Mucosa of descending colon (tissue), 3 donors: ENCODE measurements at places on chromosomes 1 and 21. TPM values are rescaled to one million over a fixed set of nuclear protein-coding genes. Genes with fewer than 3 reads are reported as not detected.

DNA sequence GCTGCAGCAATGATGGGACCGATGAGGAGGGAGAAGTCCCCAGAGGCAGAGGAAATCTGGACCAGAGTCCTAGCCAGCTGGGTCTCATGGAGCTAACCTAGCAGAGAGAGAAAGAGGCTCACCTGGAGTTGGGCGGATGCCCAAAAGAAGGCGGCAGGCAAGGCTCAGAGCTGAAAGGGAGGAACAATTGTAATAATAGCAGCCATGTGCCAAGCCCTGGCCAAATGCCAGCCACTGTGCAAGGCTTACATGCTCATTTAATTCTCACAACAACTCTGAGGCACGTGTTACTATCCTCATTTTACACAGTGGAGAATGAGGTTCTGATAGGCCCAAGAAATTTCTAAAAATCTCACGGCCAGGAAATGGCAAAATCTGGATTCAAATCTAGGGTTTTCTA lies 50.0 kb upstream of the ZNF648 start:
- peak; percentile 47 for DNase-seq

CYP4X1 gene
- 0.75 TPM for total RNA-seq

DDR2 gene
- 28.0 TPM for total RNA-seq

- DNase-seq: no peak
Measured at GRCh38 chr1:69404486-69404885, 163.2 kb upstream of the LRRC7 start.

C1QTNF12 gene
- 36.5 TPM for total RNA-seq

SLC22A15 gene
- total RNA-seq: 2.4 TPM

GRCh38 chr21:44727321-44727720 lies 15.9 kb upstream of the TSPEAR start:
- no peak for DNase-seq

GRCh38 chr1:10771789-10772188 lies 24.7 kb downstream of the CASZ1 start:
- peak; percentile 47 for DNase-seq

GRCh38 chr1:18539171-18539570 lies 58.4 kb downstream of the KLHDC7A start:
- DNase-seq: no peak

TMED5 gene
- 45.7 TPM for total RNA-seq

ETV3L gene
- not detected for total RNA-seq

LRRC3 gene
- 2.1 TPM for total RNA-seq

DNA sequence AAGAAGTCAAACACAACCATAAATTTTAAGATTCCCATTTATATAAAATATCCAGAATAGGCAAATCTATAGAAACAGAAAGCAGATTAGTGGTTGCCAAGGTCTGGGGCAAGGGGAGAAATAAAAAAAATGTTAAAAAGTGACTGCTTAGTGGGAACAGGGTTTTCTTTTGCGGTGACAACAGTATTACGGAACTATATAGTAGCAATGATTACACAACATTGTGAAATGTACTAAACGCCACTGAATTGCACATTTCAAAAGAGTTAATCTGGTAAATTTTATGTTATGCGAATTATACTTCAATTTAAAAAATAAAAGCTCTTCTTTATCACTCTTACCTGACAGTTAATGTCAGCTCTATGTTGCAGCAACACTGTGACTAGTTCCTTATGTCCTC lies 105.2 kb downstream of the ACBD6 start:
- no peak for DNase-seq

DNA sequence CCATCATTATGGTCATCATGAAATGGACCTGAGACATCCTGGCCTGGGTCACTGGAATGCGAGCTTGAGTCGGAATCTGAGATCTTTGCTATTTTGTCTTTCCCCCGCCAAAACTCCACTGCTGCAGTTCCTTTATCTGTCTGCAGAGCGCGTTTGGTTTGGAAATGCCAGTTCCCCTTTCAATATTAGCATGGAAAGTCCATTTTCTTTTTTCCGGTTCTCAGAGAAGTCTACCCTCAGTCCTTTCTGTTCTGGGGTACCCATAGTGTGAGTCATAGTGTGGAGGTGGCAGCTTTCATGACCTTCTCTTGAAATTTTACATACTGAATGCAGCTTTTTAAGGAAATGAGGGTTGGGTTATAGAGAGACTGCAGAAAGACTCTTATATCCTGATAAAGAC lies 14.6 kb downstream of the CACNA1E start:
- DNase-seq: no peak

DNA sequence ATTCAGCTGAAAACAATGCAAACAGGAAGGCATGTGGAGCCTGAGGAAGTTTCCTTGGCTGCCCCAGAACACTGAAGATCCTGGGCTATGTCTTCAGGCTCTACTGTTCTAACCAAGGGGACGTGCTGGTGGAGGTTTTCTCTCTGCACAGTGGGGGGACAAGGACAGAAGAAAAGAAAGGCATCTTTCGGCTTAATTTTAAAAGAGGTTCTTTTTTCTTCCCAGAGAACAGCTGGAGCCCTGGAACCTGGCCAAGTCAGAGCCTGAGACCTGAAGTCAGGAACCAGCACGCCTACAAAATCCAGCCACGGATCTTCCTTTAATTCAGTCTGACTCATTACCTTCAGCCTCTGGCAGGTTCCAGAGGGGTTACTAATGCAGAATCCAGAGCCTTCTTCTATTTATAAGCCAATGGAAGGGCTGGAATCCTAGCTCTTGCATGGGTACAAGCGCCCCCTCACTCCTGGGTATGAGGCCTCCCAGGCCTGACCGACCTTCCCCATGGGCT lies 19.8 kb downstream of the CTNNBIP1 start:
- no peak for DNase-seq

DNA sequence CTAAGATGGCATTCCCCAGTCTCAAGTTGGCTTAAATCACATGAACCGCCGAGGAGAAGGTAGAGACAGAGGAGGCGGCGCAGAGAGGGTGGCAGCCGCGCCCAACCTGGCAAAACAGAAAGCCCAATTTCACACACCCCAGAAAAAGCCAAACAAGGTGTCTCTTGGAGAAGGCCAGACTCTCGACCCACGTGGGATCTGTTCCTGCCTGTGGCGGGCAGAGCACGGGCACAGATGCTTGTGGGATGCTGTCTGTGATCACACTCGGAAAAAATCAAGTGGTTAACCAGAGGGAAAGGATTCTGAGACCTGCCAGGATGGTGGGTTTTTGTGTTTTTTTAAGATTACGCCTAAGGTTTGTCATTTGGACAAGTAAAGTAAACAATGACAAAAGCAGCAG lies 80.7 kb downstream of the MRPL37 start:
- no peak for DNase-seq

FCRL4 gene
- total RNA-seq: 0.09 TPM

DNA sequence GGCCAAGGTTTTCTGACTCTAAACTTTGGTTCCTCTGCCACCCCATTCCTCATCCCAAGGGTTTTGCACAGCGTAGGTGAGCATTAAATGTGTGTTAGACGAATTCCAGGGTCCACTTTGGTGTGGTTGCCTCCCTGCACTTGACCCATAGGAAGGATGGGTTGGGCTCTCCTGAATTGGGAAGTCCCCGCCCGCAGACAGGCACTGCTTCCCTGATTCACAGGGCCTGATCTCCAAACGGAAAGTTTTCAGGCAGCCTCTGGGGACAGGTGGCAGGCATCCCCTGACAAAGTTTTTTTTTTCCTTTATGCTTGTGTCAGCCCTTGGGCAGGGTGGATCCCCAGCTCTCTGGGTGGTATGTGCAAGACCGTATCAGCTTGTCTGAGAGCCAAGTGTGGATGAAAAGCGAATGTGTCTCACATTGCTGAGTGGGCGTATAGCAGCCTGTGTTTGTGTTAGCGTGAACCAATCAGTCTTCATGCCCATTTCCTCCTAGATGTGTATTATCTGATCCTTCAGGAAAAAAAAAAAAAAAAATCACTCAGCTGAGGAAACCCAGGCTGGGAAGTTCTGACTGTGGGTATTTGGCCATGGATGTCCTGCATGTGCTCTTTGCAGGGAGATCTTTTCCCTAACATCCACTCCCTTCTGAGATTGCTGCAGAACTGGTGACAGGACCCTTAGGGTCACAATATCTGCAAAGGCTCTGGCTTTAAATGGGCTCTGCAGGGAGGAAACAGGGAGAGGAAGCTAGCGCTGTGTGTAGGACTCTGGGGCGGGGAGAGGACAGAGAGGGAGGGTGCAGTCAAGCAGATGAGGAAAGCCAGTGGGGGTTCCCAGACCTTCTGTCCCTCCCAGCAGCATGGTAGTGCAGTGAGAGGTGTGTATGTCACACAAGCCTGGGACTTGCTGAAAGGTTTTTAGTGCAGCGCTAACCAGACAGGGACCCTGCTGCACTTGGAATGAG lies 42.2 kb upstream of the TRABD2B start:
- no peak for DNase-seq

GRCh38 chr21:41508415-41509144 lies 622 bp upstream of the TMPRSS2 start:
- DNase-seq: no peak

MROH9 gene
- not detected for total RNA-seq

DNA sequence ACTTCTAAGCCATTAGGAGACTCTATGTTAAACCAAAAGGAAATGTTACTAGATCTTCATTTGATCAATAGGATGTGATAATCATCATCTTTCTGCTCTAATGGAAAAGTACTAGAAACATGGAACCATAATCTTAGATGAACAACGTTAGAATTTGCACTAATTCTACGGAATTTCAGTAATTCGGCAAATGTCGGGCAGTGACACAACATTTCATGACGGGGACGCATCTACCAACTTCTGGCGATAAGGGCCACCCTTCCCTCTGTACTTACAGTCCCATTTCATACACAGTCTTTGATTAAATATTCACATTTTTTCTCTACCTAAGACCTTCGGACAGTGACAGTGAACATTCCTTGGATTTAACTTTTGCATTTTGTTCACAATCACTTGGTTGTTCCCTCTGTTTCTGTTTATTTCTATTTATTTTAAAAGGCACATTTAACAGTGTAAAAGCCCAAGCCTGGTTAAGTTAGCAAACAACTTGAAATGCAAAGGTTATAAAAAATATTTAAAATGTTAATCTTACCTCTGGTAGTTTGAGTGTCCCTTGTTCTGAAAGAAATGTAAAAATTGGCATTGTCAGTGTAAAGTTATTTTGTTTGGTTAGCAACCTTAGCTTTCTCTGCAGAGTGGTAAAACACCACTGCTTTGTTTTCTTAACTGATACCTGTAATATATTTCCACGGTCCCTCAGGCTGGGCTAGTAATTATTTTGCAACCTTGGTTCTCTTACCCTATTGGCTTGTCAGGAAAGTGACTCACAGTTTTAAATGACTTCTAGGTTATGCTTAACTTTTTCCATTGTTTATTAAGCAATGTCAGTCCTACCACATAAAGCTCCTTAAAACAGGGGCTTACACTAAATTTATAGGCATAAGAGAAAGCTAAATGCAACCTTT lies 276.9 kb downstream of the VAV3 start:
- DNase-seq: peak; percentile 61

HRNR gene
- not detected for total RNA-seq

DNA sequence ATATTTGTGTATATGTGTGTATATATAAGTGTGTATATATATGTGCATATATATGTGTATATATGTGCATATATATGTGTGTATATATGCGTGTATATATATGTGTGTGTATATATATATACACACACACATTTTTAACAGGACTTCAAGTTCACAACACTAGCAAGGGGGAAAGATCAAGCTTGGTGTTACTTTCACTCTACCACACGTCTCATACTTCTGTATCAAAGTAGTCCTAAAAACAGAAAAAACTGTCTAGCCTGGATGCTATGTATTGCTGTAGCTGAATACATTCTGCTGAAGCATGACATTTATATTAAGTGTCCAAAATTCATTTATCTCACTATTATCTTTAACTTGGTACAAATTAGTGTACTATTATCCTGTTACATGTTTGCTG lies 17.9 kb upstream of the ATP6V1G3 start:
- DNase-seq: no peak

DNA sequence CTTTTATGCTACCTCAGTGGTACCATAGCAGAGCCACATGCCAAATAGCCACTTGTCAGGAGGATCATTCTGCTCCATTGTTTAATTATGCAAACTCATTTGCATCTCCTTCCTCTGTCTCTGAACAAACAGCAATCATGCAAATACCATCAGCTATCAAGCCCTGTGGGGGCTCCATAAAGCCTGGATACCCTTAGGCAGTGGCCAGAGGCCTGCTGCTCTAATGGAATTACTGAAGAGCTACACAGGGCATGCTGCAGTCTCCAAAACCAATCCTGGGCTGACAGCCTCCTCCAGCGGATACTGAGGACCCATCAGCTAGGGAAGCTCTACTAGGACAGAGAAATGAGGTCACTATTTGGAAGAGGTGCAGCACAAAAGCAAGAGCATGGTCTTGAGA lies 376.3 kb downstream of the KCNH1 start:
- DNase-seq: no peak

HES3 gene
- total RNA-seq: not detected

DNA sequence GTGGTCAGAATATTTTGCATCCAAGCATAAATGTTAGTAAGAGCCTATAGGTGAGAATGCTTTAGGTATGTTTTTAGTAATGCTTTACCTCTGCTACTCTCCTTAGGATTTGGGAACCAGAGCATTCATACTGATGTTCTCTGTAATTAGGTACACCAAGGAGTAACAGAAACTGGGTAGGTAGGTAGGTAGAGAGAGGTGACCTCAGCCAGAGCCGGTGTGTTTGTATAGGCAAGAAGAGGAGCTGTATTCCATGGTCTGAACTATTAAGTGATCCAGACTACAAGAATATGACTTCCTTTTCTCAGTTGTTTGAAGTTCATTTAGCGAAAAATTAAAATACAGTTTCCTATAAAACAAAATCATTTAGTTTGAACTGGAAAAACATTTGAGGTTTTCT lies 108.5 kb downstream of the SDCCAG8 start:
- no peak for DNase-seq

DNA sequence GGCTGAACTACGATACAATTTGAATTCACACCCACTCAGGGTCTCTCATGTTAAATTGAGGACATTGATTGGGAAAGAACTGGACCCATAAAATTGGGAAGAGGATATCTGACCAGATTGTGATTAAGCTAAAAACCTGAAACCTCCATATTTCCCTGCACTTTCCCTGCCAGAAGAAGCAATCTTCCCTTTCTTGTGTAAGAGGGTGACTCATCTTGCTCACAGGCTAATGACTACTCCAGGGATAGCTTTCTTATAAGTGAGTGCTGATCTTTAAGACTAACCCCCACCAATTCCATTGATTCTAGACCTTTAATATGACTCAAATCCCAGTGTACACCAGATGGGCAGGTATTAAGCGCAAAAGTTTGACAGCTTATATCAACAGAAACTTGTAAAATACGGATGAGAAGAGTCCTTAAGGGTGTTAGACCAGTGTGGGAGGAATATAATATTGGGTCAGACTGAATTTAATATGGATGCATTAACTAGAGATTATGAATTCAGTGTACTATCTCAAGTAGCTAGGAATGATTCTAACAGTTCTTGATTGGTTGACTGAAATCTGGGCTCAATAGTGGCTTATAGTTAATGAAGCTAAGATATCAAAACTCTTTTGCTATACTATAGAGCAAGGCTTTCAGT lies 12.1 kb upstream of the SGIP1 start:
- DNase-seq: no peak

GRCh38 chr21:40618191-40618973 lies 228.6 kb downstream of the DSCAM start:
- DNase-seq: no peak

GRCh38 chr1:204065174-204065985 lies 7.5 kb upstream of the SOX13 start:
- DNase-seq: peak; percentile 53

- no peak for DNase-seq
Measured at GRCh38 chr21:34797921-34798535, 129.2 kb downstream of the CLIC6 start.

GRCh38 chr21:32599091-32599490 lies 13.1 kb downstream of the CFAP298 start:
- DNase-seq: no peak

- DNase-seq: no peak
Measured at GRCh38 chr1:246280551-246280950, 226.5 kb downstream of the SMYD3 start.

- no peak for DNase-seq
Measured at GRCh38 chr1:92425617-92426016, 61.1 kb downstream of the GFI1 start.
